ENCODE measurements at places on chromosomes 6 and 20. TPM values are rescaled to one million over a fixed set of nuclear protein-coding genes. Genes with fewer than 3 reads are reported as not detected.

TMEM14B gene
- total RNA-seq: 94.0 TPM

COL9A3 gene
- total RNA-seq: 0.32 TPM

MOXD1 gene
- total RNA-seq: not detected

PRPF6 gene
- 68.9 TPM for total RNA-seq

SLC22A7 gene
- total RNA-seq: not detected

CYP39A1 gene
- not detected for total RNA-seq

BTBD9 gene
- total RNA-seq: 12.7 TPM

LTB gene
- total RNA-seq: 16.3 TPM

ZKSCAN4 gene
- 4.6 TPM for total RNA-seq

RIPOR2 gene
- 9.4 TPM for total RNA-seq

C20orf144 gene
- total RNA-seq: 0.28 TPM

EPPIN gene
- not detected for total RNA-seq

WFDC2 gene
- total RNA-seq: not detected

ARMH2 gene
- not detected for total RNA-seq

CST2 gene
- total RNA-seq: not detected

NOX3 gene
- not detected for total RNA-seq

DST gene
- total RNA-seq: 11.8 TPM

SMPDL3A gene
- 1.3 TPM for total RNA-seq

VIP gene
- total RNA-seq: not detected

RALGAPA2 gene
- total RNA-seq: 22.1 TPM

XKR7 gene
- not detected for total RNA-seq

WDR27 gene
- 35.0 TPM for total RNA-seq
